ENCODE measurements at places on chromosomes 5 and 9.
A peak's percentile ranks its signal among the peaks of the same experiment; 100 is the strongest.

DNA sequence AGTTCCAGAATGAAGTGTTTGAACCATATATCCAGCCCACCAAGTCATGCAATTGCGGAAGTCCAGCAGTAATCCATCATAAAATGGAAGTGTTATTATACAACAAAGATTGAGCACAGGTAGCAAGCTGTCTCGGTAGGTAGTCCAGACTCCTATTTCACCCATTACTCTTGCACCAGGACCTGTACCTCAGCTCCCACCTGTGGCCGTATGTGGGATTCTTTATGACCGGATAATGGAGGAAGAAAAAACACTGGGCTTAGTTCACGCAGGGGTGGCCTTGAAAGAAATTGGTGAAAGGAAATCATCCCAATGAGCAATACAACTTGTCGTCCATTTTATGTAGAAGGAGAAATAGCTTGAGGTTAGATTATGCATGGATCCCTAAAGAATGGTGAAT lies 216.3 kb downstream of the ESM1 start:
- no peak for DNase-seq

- DNase-seq, result no peak
Measured at GRCh38 chr5:54083245-54083644, 227.1 kb downstream of the ARL15 start.

DNA sequence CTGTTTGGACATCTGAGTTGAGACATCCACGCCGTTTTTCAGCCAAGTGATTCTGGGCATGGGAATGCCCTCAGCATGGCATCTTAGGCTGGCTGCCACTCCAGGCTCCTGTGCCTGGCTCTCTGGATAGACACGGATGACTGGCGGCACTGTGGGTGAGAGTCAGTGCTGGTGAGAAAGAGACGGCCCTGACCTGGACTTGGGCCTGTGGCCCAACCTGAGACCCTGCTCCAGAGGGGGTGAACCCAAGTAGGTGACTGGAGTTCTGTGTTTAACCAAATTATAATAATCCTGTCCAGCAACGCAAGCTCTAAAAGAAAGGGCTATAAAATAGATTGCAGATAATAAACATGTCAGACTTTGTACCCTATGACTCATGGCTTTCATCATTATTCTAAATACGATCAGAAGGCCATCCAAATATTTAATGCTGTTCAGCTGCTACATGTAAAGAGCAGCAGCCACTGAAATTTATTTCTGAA lies 173.9 kb downstream of the HSPA4 start:
- no peak for DNase-seq

DNA sequence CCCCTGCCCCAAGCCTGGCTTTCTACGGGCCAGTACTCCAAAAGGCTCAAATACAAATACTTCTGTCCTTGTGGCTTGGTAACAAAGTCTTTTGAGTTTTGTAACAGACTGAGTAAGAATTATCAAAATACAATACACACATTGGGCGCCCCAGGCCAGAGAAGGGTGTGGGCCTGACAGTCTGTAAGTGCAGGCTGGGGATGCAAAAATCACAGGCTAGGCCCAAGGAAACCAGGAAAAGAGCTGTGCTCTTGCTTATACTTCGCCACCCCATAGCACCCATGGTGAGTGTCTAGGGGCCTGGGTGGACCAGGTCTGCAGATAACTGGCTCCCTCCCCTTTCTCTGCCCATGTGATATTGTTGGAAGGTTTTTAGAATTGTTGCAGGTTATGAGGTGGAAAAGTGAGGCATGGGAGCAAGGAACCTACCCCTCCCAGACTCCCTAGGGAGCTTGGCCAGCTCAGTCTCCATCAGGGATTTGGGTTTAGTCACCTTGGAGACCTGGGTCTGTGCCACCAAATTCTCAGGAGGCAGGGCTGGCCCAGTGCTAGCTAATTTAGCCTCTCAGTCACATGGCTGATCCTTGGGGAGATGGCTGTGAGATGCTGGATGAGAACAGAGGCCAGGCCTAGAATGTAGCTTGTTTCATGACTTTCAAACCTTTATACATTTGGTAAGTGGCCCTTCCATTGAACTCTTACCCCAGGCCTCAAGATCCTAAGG lies 72.9 kb downstream of the TARS1 start:
- no peak for DNase-seq

- DNase-seq, result peak; percentile 62
Measured at GRCh38 chr5:181261320-181262049, 542 bp upstream of the TRIM52 start.

- no peak for DNase-seq
Measured at GRCh38 chr9:96021551-96022444, 146.3 kb downstream of the ERCC6L2 start.

- no peak for DNase-seq
Measured at GRCh38 chr9:72274916-72275315, 90.1 kb downstream of the ZFAND5 start.

- DNase-seq, result no peak
Measured at GRCh38 chr5:94855543-94855942, 237.1 kb downstream of the SLF1 start.

GRCh38 chr5:15689836-15690235 lies 189.9 kb downstream of the FBXL7 start:
- DNase-seq, result no peak

DNA sequence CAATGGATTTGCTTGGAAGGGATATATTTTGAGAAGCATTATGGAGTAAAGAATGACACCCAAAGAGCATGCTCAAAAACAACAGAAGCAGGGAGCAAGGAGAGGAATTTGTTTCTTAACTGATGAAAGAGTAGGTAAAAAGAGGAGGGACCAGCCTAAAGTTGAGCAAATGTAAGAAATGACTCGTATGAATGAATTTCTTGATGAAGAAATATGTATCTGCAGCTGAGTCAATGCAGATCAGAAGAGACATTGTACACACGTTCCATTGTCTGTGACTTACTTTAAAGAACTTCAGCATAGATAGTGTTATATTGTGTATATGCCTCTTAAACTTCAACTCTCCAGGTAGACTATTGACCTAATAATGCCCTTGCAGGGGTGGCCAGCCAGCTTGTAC lies 112.7 kb upstream of the NREP start:
- DNase-seq, result no peak

- DNase-seq, result no peak
Measured at GRCh38 chr9:35771075-35771433, 17.0 kb upstream of the MSMP start.

GRCh38 chr5:60473654-60474053 lies 226.3 kb downstream of the DEPDC1B start:
- no peak for DNase-seq

DNA sequence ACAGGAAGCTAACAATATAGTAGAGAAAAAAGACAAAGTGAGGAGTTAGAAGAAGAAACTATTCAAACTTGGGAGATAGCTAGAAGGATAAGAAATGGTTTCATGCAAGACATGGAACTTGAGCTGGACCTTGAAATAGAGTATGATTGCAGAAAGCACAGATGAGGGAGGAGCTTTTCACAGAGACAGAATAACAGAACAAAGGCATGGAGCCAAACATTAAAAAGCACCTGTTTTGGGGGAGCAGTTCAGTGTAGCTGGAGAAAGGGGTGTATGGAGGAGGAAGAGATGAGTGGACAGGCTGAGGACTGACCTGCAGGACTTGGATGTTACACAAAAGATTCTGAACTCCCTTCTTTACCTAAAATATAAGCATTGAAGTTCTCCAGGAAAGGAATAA lies 25.2 kb downstream of the DTWD2 start:
- DNase-seq, result no peak

- no peak for DNase-seq
Measured at GRCh38 chr5:81909677-81910076, 62.1 kb upstream of the ATG10 start.

DNA sequence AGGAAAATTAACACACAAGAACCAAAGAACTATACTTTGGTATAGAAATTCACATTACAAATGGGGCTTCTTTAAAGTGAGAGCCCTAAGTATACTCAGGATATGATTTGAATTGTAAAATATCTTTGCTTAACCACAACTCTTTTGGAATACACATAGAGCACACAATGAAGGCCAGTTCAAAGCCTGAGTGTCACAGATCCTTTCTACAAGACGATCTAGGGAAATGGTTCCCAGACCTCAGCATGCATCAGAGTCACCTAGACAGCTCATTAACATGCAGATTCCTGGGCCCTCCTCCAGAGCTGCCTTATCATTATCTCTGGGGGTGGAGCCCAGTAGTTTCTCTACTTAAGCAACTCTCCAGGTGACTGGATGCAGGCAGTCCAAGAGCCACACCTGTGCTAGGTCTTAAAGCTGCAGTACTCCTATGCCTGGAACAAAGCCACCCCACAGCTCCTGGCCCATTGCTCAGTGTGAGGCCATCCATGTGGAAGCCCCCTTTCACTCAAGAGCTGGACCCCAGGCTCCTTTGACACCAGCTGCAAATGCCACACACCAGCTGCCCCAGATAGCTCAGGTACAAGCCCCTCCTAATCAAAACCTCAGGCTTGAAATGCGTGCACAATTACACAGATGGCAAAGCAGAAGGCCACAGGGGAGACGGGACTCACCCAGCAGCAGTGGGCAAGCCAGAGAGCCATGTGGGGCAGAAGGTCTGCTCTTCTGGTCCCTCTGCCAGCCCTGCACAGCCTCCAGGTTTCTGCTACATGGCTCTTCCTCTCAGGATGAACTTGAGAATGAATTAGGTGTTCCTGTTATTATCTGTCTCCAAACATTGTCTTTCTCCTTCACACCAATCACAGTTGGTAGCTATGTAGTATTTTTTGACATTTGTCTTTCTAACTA lies 106.1 kb downstream of the SH3TC2 start:
- DNase-seq, result no peak

- no peak for DNase-seq
Measured at GRCh38 chr5:160129841-160130240, 10.6 kb upstream of the PWWP2A start.

GRCh38 chr9:104412238-104412637 lies 91.8 kb upstream of the OR13F1 start:
- no peak for DNase-seq

GRCh38 chr9:69572611-69573010 lies 99.6 kb downstream of the APBA1 start:
- DNase-seq, result no peak

DNA sequence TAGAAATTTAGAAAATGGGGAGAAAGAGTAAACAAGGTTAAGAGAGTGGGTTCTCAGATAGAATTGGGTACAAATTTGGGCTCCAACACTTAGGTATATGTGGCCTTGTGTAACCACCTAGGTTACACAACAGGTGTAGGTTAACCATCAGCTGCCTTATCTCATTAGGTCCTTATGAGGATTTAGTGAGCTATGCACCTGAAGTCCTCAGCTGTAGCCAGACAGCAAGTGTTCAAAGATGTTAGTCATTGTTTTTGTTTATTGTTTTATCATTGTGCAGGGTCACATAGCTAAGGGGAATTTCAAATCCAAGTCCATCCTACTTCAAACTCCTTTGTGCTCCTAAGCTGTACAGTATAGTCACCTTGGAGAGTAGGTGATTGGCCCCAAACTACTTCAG lies 970 bp upstream of the TRIM32 start:
- DNase-seq, result no peak

DNA sequence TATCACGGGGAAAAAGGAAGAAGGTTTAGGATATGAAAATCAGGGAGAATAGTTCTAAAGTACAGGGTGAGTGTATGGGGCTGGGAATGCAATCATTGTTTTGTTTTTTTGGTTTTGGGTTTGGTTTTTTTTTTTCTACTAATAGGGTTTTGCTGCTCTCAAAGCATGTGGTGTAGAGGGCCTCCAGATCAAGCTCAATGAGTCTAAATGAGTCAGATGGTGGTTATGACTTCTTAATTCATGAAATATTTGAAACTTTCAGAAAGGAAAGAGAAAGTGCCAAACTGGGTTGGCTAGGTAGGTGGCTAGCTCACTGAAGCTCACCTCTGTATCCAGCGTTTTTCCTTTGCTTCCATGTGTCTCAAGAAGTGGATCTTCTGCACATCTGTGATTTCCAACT lies 10.7 kb downstream of the OR1L8 start:
- DNase-seq, result no peak

GRCh38 chr5:170248172-170248930 lies 15.6 kb downstream of the C5orf58 start:
- DNase-seq, result no peak

GRCh38 chr5:14505310-14506139 lies 76.1 kb upstream of the OTULINL start:
- DNase-seq, result no peak

DNA sequence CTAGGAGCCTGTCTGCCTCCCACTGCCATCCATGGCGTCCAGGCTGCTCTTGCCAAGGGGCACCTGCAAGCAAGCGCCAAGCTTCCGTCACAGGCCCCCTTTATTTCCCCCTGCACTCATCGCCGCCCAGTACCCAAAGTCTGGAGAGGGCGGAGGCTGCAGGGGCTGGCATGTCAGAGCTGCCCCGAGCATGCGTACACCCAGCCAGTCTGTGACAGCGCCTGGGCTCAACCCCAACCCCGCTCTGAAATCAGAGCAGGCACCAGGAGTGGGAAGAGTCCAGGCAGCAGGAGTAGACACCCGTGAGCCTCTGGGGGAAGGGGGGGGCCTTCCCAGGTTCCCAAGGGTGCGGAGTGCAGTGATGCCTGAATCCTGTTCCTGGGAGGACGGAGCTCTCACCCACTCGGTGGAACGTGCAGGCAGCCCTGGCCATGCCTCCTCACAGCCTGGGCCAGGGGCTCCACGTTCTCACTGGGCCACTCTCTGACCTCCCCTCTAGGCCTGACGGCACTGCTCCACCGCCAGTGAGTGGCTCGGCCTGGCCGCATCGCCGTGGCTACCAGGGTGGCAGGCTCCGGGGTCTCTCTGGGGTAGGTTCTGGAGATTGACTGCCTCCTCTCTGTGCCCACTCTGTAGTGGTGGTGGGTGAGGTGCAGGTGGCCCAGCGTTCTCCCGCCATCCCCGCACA lies 469.0 kb downstream of the CDH9 start:
- DNase-seq, result no peak

- no peak for DNase-seq
Measured at GRCh38 chr5:73095564-73096238, 24.7 kb upstream of the TMEM171 start.

DNA sequence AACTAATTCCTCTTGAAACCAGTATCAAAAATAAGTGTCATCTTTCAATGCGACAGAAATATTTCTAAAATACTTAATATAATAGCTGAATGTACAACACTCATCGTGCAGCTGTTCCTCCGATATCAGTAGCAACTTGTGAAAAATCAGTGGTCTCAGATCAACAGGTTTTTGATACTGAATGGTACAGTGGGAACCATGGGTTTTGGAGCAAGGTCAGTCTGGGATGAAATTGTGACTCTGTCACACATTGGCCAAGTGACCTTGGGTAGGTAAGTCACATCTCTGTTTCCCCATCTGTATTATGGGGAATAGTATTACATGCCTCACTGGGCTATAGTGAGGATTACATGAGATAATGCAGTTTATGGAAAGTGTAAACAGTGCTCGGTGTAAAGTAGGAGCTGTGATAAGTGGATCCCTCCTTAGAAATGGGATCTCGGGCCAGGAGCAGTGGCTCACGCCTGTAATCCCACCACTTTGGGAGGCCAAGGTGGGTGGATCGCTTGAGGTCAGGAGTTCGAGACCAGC lies 17.3 kb downstream of the EXOSC2 start:
- DNase-seq, result no peak

GRCh38 chr5:83523929-83524328 lies 52.4 kb downstream of the VCAN start:
- DNase-seq, result no peak

- DNase-seq, result no peak
Measured at GRCh38 chr5:179905161-179905560, 2.5 kb downstream of the TBC1D9B start.
